Foreskin fibroblast (primary cell): ENCODE measurements at places on chromosomes 1 and 21.
A peak's percentile ranks its signal among the peaks of the same experiment; 100 is the strongest.

DNA sequence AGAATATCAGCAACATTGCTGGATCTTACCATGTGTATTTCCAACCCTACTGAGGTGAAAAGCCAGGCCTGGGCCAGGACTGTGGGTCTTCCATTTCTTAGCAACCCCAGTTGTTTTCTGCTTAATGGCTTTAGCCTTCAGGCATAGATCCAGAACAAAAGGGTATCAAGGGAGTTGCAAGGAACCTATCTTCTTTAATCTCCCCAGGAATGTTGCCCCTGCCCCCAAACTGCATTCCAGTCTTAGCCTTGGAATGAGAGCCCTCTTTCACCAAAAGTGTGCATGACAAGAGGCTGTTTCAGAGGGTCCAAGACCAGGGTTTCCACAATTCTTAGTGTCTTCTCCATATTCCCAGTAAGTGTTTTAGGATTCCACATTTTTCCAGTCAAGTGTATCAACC lies 87.9 kb upstream of the SOX13 start:
- DNase-seq, result no peak

DNA sequence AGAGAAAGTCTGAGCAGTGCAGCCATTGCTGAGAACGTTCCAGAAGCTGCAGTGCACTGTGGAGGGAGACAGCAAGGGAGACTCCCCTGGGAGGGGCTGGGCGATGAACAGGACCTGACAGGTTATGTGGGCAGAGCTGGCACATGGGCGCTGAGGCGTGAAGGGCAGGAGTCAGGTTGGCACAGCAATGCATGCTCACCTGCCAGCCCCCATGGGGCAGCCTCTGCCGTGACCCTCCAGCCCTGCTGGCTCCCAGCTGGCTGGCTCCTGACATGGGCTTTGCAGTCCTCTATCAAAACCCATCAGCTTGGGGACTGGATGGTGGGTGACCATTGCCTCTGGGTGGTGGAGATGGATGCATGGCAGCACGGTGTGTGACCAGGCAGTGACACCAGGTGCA lies 300.3 kb downstream of the CAMTA1 start:
- DNase-seq, result no peak

- DNase-seq, result no peak
Observed at GRCh38 chr1:224133741-224134299, 19.9 kb downstream of the FBXO28 start.

GRCh38 chr1:84278905-84279304 lies 22.6 kb upstream of the SAMD13 start:
- no peak for DNase-seq

GRCh38 chr1:46718340-46718726 lies 581 bp downstream of the EFCAB14 start:
- peak; percentile 32 for DNase-seq

DNA sequence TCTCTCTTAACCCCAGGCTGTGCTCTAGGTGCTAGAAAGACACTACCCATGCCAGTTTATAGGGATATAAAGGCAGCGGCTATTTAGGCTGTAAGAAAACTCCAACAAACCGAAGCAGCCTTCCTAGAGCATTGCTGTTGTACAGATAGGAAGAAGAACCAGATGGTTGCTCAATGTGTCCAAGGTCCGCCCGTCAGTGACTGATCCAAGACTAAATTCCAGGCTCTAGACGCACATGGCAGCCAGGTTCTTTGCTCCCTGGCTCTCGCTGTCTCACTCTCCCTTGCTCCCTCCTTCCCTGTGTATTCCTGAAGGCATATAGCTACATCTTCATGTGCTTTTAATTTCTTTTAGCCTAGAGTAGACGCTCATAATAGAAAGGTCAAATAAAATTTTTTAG lies 303.4 kb downstream of the KIF26B start:
- peak; percentile 34 for DNase-seq

- peak; percentile 65 for DNase-seq
Observed at GRCh38 chr1:180623579-180624347, 8.1 kb upstream of the XPR1 start.

GRCh38 chr21:28436286-28436932 lies 556.3 kb downstream of the LTN1 start:
- DNase-seq, result peak; percentile 88

DNA sequence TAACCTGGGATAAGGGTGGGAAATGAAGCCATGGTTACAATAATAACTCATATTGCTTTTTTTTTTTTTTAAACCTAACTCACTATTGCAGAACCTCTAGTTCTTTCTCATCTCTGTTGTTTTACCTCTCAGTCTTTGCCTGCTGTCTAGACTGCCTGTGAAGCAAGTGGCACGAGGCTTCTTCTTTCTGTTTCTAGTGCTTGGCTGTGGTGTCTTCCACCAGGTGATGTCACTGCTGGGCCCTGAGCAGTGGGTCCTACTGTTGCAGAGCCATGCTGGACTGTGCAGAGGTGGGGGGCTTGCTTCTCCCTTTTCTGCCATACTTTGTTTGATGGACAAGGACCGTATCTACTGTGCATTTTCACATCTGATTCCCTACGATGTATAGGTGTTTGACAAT lies 51.7 kb downstream of the ZNF326 start:
- DNase-seq, result no peak

- peak; percentile 82 for DNase-seq
Observed at GRCh38 chr1:147292012-147292411, 49.5 kb downstream of the CHD1L start.

- DNase-seq, result peak; percentile 31
Observed at GRCh38 chr1:155909894-155910293, 1.3 kb downstream of the RIT1 start.

GRCh38 chr1:236142253-236143103 lies at the start of gene GPR137B:
GPR137B (plus strand) TSS chr1:236142539; CDS start chr1:236142623, 84 bp downstream.
- DNase-seq, result peak; percentile 50

- no peak for DNase-seq
Observed at GRCh38 chr1:207978441-207978840, 67.5 kb upstream of the CD34 start.

DNA sequence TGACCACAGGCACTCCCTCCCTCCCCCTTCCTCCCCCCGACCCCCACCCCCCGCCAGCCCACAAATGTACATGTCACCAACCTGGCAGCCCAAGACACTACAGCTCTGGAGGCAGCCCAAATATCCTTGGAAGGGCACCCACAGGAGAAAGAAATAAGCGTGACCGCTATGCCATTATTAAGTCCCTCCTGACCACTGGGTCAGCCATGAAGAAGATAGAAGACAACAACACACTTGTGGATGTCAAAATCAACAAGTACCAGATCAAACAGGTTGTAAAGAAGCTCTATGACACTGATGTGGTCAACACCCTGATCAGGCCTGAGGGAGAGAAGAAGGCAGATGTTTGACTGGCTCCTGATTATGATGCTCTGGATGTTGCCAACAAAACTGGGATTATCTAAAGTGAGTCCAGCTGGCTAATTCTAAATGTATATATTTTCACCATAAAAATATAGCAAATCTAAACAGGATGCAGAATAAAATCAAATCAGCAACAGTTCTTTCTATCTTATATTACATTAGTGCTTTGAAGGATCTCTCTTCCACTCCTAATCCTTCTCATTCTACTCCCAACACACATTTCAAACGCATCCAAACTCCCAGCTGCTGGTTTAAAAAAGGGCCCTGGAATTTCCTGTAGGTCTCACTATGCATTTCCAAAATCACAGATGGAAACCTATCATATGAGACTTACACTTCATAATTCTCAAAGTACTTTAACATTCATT lies 77.4 kb upstream of the SLFNL1 start:
- DNase-seq, result no peak

- DNase-seq, result no peak
Observed at GRCh38 chr21:39221282-39221996, 38.2 kb upstream of the PSMG1 start.

DNA sequence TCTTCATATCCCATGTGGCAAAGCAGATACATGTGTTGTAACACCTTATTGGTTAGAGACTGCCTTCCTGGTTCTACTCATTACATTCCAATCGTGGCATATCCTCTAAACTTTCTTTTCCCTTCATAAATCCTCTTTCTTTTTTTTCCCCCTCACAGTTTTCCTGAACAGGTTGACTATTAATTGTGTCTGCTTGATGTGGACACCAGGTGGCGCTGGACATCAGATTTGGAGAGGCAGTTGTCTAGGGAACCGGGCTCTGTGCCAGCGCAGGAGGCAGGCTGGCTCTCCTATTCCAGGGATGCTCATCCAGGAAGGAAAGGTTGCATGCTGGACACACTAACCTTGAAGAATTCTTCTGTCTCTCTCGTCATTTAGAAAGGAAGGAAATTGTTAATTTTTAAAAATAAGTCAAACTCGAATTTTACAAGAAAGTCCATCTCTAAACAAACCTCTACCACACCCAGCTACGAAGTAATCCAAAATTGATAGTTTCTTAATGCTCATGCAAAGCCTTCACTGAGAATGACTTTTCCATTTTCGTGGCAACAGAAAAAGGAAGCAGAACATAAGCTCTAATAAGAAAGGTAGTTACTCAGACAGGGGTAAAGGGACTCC lies 59.4 kb upstream of the ASB17 start:
- DNase-seq, result peak; percentile 92

GRCh38 chr1:16242556-16243214 lies 5.7 kb upstream of the CPLANE2 start:
- no peak for DNase-seq

DNA sequence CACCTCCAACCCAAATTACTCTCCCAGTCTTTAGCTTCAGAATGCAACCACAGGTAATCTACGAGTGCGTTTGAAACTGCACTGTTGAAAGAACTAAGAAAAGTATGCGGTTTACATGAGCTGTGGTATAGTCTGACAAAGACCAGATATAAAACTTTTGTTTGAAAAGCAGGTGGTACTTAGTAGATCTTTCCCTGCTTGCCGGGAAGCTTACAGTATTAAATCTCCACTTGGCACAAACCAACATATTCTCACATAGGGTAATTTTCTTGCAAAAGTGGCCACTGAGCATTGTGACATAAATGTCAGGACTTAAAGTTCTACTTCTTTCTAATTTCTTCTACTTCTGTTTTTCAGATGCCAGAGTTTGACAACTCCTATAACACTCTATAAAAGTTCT lies 8.4 kb downstream of the RGS2 start:
- DNase-seq, result no peak

DNA sequence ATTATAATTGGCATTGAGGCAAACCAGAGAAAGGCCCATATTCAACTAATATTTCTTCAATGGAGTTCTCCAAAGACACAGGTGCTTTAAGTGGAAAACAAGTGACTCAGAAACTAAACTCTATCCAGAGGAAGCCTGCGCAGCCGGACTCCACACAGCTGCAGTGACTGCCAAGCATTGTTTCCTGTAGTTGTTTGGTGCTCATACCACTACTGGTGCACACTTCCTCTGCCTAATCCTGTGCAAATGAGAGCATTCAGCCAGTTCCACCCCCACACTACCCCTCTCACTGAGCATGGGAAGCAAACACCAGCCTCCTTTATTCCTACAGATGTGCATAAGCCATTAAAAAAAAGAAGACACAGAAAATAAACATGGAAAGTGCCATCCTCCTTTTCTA lies 102.9 kb downstream of the VAV3 start:
- no peak for DNase-seq

DNA sequence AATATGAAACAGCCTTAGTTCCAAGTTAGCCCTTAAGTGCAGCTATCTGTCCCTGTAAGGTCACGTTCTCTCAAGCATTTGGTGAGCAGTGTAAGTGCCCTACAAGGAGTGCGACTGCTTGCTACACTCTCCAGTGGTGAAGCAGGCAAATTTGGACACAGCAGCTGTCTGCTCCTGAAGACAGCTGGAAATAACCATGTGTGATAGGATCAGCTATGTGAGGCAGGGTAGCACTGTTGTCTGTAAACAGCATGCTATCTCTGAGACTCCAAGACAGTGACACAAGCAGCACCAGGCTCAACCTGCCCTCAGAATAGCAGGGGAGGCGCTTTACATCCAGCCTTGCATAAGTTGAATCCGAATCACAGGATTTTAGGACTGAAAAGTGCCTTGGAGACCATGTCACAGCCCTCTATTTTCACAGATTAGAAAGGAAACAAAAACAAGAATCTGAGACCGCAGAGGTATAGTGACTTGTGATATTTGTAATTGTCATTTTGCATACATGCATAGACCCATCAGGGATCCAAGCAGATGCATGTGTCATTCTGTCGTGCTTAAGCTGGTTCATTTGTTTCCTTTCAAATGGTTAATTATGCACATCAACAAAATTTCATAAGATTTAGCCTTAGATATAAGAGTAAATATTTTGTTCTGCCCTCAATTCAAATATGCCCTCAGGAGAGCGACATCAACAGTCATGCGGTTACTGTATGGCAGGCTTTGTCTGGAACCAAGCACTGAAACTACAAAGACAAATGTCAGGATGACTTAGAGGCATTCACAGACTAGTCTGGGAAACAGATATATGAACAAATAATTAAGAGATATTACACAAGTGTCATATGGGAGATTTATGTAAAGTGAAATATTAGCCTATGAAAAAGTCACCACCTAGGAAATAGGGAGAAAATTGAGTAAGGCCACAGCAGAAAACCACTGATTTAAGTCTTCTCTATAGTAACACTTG lies 134.9 kb upstream of the NRIP1 start:
- DNase-seq, result no peak

DNA sequence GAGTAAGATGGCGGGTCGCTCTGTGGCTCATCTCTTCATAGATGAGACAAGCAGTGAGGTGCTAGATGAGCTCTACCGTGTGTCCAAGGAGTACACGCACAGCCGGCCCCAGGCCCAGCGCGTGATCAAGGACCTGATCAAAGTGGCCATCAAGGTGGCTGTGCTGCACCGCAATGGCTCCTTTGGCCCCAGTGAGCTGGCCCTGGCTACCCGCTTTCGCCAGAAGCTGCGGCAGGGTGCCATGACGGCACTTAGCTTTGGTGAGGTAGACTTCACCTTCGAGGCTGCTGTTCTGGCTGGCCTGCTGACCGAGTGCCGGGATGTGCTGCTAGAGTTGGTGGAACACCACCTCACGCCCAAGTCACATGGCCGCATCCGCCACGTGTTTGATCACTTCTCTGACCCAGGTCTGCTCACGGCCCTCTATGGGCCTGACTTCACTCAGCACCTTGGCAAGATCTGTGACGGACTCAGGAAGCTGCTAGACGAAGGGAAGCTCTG lies 2.4 kb downstream of the TNFAIP8L2 start:
- no peak for DNase-seq

GRCh38 chr1:67589519-67590233 lies 95.3 kb upstream of the GADD45A start:
- DNase-seq, result no peak

DNA sequence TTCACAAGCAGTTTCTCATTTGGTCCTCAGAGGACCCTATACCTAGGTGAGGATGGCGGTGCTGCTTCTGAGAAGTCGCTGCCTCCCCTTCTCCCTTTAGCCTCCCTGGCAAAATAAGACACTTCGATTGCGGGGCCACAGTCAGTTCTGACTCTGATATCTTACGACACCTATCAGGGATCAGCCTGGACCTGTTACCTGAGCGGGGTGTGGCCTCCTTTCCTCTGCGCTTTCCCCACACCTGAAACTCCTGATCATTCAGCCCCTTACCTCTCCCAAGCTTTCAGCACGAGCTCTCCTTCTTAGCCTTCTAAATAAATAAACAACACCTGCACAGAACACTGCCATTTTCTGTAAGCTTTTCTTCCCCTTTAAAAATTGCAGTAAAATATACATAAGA lies 24.6 kb upstream of the GPR137B start:
- DNase-seq, result no peak

DNA sequence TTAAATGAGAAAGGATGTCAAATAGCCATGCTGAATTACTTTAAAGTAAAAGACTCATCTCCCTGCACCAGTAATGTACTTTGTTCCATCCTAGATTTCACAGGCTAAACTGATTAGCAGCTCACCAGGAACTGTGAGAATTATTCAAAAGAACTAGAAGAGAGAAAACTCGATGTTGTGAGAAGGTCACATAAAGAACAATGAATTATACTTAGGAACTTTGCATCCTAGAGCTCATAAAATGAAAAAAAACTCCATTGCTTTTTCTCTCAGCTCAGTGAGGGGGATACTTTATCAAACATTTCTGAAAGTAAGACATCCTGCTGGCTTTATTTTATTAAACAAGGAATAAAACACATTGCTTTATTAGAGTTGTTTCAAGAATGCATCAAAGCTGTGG lies 278.5 kb downstream of the MRPL39 start:
- DNase-seq, result no peak
